ENCODE measurements at places on chromosomes 2 and 18. TPM values are rescaled to one million over a fixed set of nuclear protein-coding genes. Genes with fewer than 3 reads are reported as not detected.

The VAMP5 gene
- total RNA-seq, result 45.3 TPM

The PAIP2B gene
- total RNA-seq, result 1.9 TPM

The IL37 gene
- not detected for total RNA-seq

The RNF125 gene
- 4.3 TPM for total RNA-seq

The ABCB11 gene
- total RNA-seq, result under 0.01 TPM

The PSD4 gene
- total RNA-seq, result 0.79 TPM

The KCNG2 gene
- total RNA-seq, result 0.51 TPM

The CASP8 gene
- total RNA-seq, result 14.8 TPM

The BABAM2 gene
- 17.8 TPM for total RNA-seq

The ANKRD30B gene
- under 0.01 TPM for total RNA-seq

The ATOH8 gene
- total RNA-seq, result 58.4 TPM

The RAX gene
- not detected for total RNA-seq
